ENCODE measurements at places on chromosomes 6 and 20.

GRCh38 chr6:170019818-170020583 is 268.6 kb downstream of the ERMARD start:
- DNase-seq, result no peak

DNA sequence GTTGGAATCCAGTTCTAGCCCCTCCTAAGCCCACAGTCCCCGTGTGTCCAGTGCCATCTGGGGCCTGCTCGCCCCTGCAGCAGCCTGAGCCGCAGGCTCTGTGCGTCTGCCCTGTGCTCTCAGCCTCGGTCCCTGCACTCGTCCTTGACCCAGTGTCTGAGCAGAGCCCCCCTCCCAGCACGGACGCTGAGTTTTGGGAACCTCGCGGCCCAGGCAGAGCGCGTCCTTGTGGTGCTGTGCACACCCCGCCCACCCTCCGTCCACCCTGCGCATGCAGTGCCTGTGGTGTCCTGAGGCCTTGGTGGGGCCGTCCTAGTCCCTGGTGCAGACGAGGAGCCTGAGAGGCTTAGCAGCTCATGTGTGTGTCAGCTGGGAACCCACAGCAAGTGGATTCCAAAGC is 31.6 kb downstream of the OSBPL2 start:
- DNase-seq, result no peak

GRCh38 chr6:11989386-11989785 is 22.7 kb upstream of the HIVEP1 start:
- DNase-seq, result no peak

- DNase-seq, result no peak
Measured at GRCh38 chr6:145714731-145715130, 20.6 kb downstream of the EPM2A start.

GRCh38 chr20:24493181-24493580 is 23.8 kb downstream of the SYNDIG1 start:
- no peak for DNase-seq

DNA sequence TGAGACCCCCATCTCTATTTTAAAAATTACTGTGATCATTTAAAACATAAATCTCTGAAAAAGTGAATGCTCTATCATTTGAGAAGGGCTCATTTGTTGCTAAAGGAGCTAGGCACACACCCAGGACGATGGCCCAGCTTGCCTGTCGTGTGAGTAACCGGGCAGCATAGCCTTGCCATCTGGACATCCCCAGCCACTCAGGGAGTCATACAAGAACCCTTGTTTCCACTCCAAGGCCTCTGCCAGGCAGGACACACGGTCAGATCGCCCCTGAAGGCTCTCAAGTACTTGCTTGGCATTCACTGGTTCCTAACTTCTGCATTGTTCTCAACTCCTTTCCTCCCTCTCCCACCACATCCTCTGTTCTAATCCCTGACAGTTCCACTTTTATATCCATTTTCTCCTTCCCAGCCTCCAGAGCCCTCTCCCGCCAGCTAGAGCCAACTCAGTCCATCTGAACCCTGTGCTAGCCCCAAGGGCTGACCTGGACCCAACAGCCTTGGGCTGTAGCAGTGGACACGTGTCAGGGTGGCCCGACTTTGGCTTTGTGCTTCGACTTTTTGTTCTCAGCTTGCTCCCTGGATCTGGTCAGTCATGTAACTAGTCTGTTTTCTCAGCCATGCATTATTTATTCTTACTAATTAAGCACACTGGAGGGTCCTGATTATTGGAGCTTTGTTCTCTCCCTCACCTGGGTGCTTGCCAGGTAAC is 15.7 kb upstream of the EZR start:
- no peak for DNase-seq

DNA sequence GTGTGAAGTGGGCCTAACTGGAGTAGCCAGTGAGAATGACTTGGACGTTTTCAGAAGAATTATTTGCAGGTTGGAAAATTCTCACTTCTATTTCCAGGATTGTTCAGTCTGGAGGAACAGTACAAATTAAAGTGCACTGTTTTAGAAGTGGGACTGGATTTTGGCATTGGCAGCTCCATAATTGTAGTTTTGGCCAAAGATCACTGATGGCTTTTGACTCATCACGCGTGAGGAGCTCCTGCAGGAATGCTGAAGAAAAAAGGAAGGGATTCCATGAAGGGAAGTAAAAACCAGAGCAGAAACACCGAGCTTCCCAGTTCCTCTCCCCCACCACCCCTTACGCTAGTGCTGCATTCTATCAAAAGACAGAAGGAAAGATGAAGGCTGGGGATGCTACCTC is 103.5 kb downstream of the JARID2 start:
- DNase-seq, result no peak

- no peak for DNase-seq
Measured at GRCh38 chr6:119255492-119255891, 94.1 kb downstream of the MAN1A1 start.

- DNase-seq, result no peak
Measured at GRCh38 chr6:101429270-101429669, 35.8 kb downstream of the GRIK2 start.

GRCh38 chr20:63167026-63167917 is 48.7 kb downstream of the YTHDF1 start:
- DNase-seq, result no peak

DNA sequence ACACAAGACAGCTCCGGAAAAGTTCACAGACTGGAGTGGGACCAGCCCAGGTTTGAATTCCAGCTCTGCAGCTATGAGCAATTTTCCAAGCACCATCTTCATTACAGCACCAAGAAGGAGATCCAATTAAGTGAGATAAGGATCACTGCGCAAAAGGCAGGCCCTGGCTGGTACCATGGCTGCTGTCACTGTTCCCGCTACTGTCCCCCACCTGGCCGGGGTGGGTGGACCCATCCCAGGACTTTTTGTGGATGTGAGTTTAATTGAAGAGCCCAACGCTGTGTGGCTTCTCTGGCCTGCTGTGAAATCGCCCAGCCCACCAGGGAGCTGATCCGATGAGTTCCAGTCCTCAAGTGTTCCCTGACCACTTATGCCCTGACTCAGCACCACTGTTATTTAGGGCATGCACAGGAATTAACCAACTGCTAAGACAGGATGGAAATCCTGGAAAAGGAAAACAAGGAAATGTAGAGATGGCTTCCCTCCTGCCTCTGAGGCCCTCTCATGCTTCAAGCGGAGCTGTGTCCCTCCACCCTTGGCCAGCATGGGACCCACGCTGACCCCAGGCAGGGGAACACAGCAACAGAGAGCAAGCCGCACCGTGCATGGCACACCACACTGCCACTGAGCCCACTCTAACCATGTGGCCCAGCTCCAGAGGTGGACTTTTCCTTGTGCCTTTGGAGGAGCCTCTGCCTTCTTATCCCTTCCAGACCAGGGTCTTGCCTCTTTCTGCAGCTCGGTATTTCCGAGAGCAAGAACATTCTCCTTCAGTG is 150.0 kb upstream of the CST7 start:
- DNase-seq, result no peak

DNA sequence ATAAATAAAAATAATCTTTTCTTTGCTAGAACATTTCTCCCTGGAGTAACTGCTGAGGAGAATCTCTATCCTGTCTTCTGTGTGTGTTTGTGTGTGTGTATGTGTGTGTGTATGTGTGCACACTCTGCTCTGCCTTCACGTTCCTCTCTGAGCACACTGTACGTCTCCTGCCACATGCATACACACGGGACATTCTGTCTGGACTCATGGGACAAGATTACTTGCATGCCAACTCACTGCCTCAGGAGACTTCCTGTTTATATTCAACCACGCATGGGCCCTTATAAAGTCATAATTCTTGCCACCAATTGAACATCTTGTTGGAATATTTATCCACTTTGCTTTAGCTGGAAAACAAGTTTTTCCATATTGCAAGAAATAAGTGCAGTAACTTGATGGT is 930.6 kb downstream of the KIF16B start:
- DNase-seq, result no peak

DNA sequence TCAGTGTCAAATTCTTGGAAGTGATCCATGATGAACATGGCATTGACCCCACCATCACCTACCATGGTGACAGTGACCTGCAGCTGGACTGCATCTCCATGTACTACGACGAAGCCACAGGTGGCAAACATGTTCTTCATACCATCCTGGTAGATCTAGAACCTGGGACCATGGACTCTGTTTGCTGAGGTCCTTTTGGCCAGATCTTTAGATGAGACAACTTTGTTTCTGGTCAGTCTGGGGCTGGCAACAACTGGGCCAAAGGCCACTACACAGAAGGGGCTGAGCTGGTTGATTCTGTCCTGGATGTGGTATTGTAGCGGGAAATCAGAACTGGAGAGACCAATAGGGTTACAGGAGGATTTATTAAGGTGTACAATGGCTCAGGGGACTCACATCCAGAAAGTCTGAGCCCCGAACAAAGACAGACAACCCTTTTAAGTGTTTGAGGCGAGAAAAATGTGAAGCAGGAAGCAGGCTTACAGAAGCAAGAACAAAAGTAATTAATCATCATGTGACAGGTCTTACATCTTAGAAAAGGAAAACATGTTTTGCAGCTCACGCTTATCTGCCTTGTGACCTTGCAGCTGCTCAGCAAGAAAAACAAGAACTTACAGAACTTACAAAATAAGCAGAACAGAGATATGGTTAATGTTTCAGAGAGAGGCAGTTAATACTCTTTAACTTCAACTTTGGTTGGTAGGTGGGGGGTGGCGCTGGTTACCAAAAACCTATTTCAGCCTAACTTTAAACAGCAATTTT is 58.8 kb upstream of the MOCS1 start:
- no peak for DNase-seq

- no peak for DNase-seq
Measured at GRCh38 chr6:11392778-11393507, 144.6 kb upstream of the TMEM170B start.

GRCh38 chr6:31576897-31577578 is 1.7 kb downstream of the TNF start:
- DNase-seq, result no peak

DNA sequence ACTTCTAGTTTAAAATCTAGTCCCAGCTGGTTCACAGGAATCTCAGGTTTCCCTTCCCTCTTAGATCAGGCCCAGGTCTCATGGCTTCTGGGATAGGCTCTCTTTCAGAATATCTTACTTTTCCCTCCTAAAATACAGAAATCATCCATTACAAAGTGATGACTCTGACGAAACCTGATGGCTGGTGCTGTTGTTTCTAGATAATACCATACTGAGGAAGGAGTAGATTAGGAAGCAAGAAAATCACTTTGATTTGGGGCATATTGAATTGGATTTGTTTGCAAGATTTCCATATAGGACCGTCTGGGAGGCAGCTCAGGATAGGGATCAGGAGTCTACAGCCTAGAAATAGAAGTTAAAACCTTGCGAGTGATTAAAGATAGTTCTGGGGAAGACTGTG is 3.6 kb downstream of the ZKSCAN3 start:
- no peak for DNase-seq

- no peak for DNase-seq
Measured at GRCh38 chr6:1838604-1839213, 229.0 kb downstream of the FOXC1 start.

DNA sequence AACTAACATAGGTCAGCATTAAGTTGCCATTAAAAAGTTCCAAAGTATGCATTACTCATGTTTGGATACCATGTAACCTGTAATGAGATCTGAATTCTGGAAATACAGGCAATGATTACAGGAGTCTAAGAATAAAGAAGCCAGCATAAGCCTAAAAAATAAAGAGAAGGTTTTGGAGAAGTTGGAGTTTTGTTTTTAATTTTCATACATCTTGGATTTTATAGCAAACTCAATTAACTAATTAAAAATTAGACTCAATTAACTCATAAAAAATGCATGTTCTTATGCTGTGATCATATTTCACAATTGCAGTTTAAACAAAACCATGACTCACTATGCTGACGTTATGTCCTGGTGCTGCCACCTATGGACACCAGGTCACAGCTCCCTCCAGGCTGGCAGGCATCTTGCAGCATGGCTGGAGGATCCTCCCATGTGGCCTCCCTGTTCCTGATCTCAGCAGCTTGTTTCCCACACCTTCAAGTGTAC is 648.8 kb upstream of the AGPAT4 start:
- no peak for DNase-seq

- no peak for DNase-seq
Measured at GRCh38 chr6:56214703-56215101, 32.7 kb downstream of the COL21A1 start.

DNA sequence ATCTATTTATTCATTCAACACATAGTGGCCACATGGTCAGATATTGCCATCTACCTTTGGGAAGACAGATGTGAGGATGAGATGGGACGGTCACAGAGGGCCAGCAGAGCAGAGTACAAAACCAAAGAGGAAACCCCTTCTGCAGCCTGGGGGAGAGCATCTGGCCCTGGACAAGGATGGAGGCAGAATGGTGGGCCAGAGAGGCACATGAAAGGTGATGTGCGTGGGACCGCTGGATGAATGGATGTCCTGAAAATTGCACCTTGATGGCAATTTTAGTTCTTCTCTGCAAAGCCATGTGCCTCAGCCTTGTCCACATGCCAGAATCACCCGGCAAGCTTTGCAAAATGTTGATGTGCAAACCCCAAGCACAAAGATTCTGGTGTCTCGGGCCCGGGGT is 77.4 kb upstream of the CD93 start:
- no peak for DNase-seq

GRCh38 chr6:157139054-157139708 is 184.1 kb downstream of the TMEM242 start:
- DNase-seq, result no peak

DNA sequence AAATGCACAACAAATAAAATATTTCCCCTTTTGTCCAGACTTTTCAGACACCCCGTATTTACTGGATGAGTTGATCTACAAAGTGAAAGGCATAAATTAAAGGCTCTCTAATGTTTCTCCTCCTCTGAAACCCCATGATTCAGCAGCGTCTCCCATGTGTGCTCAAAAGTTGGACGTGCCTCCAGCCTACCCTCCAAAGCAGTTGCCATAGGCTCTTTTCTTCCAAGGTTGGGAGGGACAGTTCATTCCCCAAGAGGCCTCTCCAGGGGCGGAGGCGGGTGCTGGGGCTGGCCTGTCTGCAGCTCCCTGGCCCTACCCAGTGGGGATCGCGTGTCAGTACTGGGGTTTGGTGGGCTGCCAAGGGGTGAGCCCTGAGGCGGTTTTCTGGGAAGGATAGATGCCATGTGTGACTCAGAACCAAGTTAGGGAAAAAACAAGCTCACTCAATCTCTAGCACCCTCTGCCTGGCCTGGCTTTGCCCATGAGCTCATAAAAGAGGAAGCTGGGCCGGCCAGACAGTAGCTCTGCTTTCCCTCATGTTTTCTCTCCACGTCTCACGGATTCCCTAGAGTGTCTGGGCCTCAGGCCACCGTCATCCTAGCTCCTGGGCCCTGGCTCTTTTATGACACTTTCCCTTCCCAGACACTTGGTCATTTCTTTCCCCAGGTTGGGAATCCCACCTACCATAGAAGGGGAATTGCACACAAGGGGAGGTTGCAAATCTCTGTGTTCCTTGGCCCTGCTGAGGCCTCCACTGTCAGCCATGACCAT is 8.0 kb upstream of the IER3 start:
- peak; percentile 92 for DNase-seq
